ENCODE measurements at places on chromosomes 13 and 19.
A peak's percentile ranks its signal among the peaks of the same experiment; 100 is the strongest.

DNA sequence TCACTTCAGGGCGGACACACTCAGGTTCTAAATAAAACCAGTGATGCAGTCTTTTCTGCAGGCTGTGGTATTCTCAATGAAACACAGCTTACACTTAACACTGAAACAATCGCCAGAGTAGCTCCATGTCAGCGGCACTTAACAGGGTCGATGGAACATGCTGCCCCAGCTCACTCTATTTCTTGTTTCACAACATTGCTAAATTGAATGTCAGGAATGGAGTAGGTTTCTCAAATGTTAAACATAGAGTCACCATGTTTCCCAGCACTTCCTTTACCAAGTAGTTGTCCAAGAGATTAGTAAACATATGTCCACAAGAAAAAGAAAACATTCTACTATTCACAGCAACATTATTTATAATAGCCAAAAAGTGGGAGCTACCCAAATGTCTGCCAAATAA, 306.9 kb downstream of the SLITRK6 start:
- DNase-seq: no peak

- DNase-seq: no peak
These were observed 7.7 kb downstream of the MEX3D start for GRCh38 chr19:1560286-1560882.

DNA sequence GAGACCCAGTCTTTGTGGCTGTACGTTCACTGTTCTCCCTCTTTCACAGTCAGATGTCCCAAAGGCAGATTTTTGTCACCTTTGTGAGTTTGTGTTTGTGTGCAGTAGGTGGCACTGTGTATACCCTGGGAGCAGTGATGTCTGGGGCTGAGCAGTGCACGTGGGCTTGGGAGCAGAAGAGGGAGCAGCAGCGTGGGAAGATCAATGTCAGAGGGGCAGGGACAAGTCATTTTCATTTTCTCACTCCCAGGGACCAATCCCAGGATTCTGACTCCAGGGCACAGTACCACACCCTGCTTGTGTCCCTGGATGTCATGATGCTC, 2.0 kb upstream of the PSG6 start:
- DNase-seq: no peak

DNA sequence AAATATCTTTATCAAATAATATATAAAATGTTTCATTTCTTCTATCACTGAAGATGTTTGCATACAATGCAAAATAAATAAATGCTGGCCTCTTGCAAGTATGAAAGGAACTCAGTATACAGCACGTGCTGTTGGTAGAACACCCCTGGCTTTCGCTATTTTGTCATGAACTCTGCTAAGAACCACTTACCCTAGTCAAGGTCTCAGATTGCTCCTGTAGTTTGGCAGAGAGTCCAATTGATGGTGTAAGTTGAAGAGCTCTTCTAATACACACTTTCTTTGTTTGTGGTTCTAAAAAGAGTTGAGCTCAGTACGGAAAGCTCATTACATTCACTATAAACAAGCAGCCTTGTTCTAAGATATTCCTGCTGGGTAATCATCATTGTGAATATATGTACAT, 1258.9 kb downstream of the EFNB2 start:
- no peak for DNase-seq

- DNase-seq: no peak
These were observed 29.1 kb downstream of the ZNF787 start for GRCh38 chr19:56091751-56092546.

GRCh38 chr19:40422748-40423566, 2.8 kb downstream of the SERTAD1 start:
- no peak for DNase-seq

GRCh38 chr13:113526466-113527220, 36.1 kb upstream of the DCUN1D2 start:
- DNase-seq: no peak

- DNase-seq: no peak
These were observed 16.3 kb downstream of the EPS8L1 start for GRCh38 chr19:55091955-55092354.

- DNase-seq: no peak
These were observed 314.1 kb downstream of the KLF5 start for GRCh38 chr13:73372666-73373627.

DNA sequence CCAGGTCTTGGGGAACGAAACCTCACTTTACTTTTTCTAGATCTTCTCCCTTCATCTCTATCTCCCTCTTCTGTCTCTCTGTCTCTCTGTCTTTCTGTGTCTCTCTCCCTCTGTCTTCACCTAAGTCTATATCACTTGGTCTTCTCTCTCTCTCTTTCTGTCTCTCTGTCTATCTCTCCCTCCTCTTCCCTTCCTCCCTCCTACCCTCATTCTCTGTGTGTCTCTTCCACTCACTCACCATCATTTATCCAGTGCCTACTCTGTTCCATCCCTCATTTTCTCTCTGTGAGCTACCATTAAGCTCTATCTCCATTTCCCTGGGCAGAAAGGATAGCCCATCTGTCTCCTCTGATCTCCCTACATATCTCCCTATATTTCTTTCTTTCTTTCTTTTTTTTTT, 32.2 kb upstream of the FBL start:
- no peak for DNase-seq

GRCh38 chr13:105611424-105611823, 924.0 kb downstream of the EFNB2 start:
- no peak for DNase-seq

DNA sequence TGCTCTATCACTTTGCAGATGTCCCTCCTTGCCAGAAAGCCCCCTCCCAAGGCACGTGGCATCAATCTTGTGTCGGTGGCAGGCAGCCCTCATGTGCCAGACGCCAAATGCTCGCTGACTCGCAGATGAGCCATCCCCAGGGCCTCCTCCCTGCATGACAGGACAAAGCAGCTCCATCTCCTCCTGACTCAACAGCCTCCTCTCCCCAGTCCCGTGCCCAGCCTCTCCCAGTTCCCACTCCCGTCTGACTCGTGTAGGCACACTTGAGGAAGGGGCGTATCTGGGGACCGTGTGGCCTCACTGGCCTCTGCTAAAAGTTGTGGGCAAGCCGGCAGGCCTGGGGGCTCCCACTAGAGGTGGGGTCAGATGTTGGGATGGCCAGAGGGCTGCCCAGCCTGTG, 133.6 kb downstream of the STK24 start:
- no peak for DNase-seq

GRCh38 chr19:28705008-28705407, 507.9 kb downstream of the UQCRFS1 start:
- DNase-seq: no peak

GRCh38 chr13:33913829-33914228, 95.9 kb downstream of the RFC3 start:
- peak; percentile 4 for DNase-seq

DNA sequence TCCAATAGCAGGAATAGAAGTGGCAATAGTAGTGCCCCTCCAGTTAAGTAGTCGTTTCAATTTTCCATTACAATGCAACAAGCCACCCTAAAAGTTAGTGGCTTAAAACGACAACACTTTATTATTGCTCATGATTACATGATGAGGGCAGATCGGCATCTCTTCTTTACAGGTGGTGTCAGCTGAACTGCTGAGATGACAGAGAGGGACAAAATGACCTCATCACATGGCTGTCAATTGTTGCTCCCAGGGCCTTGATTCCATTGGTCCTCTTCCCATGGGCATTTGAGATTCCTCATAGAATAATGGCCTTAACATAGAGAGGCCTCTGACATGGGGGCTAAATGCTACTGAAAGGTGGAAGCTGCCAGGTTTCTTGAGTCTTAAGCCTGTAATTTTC, 679.8 kb upstream of the KLHL1 start:
- DNase-seq: no peak

- no peak for DNase-seq
These were observed 1.5 kb downstream of the DZIP1 start for GRCh38 chr13:95642999-95643398.

- DNase-seq: no peak
These were observed 53.7 kb downstream of the PEPD start for GRCh38 chr19:33467851-33468250.

DNA sequence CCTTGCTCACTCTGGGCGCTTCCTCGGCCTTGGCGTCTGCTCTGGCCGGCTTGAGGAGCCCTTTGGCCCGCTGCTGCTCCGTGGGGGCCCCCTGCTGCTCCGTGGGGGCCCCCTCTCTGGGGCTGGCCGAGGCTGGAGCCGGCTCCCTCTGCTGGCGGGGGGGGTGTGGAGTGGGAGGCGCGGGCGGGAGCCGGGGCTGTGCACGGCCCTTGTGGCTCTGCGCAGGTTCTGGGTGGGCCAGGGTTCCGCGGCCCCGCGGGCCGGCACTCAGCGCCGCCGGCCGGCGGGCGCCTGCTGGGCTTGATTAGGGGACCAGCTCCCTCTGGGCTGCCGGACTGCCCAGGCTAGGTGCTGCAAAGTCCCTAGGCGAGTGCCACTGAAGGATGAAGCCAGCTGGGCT, 436.2 kb downstream of the SLITRK6 start:
- no peak for DNase-seq

GRCh38 chr19:40612831-40613689, 11.9 kb downstream of the LTBP4 start:
- no peak for DNase-seq

GRCh38 chr13:49454388-49455006, 10.4 kb downstream of the SETDB2 start:
- DNase-seq: no peak

GRCh38 chr19:40241809-40242384, 15.4 kb upstream of the CCNP start:
- DNase-seq: no peak

GRCh38 chr13:73224703-73225102, 165.9 kb downstream of the KLF5 start:
- DNase-seq: no peak

- no peak for DNase-seq
These were observed 259.9 kb downstream of the FOXO1 start for GRCh38 chr13:40406405-40407120.

DNA sequence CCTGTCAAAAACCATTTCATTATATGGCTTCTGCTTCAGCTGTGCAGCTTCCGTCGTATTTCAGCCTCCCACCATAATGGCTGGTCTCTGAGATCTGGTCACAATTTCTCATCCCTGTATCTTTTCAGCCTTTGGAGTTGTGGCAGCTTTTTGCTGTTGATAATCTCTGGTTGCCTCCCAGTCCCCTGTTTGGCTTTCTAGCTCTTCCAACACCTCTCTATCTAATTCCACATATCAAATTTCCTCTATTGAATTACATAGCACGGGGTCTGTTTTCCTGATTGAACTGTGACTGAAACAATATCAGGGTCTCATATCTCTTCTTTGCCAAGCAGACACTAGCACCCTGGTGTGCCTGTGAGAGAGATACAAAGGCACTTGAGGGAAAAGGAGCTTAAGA, 222.1 kb upstream of the OBI1 start:
- no peak for DNase-seq

- DNase-seq: no peak
These were observed 101.3 kb downstream of the KCNRG start for GRCh38 chr13:50116430-50116973.

DNA sequence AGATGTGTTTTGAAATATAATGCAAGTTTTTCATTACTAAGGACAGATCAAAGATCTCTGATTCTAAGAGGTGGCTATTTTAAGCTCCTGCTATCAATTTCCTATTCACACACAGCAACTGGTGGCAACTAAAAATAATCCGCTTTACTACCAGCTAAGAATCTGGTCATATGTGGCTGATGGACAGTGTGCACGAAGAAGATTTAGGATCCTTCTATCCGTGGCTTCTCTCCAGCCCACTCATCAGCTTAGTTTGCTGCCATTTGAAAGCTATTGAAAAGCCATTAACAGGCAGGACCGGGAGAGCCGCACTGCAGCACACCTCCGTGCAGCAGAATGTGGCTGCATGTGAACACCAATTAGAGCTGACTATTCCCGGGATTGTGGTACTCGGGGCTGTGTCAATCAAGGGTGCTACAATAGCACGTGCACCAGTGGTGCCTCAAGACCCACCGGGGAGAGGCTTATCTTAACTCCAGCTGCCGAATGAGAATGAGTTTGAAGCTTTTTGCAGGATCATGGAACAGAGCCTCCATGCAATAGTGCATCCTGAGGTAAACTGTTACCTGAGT, at the start of gene MYO16:
MYO16 (plus strand) TSS at position 431 of the 572 bp plus-strand sequence. CDS start 234 bp downstream, outside the sequence.
- DNase-seq: no peak

DNA sequence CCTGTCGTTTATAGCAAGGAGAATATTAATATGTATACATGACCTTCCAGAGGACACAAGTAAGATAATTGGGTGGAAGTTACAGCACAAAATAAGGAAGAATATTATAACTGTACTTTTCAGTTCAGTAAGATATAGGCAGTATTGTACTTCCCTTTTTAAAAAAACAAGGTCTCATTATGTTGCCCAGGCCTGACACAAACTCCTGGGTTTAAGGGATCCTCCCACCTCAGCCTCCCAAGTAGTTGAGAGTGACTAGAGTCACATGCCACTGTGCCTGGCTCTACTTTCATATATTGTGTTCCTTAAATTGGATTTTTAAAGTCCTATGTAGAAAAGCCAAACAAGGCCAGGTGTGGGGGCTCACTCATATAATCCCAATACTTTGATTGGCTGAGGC, 19.5 kb upstream of the MAB21L1 start:
- no peak for DNase-seq

DNA sequence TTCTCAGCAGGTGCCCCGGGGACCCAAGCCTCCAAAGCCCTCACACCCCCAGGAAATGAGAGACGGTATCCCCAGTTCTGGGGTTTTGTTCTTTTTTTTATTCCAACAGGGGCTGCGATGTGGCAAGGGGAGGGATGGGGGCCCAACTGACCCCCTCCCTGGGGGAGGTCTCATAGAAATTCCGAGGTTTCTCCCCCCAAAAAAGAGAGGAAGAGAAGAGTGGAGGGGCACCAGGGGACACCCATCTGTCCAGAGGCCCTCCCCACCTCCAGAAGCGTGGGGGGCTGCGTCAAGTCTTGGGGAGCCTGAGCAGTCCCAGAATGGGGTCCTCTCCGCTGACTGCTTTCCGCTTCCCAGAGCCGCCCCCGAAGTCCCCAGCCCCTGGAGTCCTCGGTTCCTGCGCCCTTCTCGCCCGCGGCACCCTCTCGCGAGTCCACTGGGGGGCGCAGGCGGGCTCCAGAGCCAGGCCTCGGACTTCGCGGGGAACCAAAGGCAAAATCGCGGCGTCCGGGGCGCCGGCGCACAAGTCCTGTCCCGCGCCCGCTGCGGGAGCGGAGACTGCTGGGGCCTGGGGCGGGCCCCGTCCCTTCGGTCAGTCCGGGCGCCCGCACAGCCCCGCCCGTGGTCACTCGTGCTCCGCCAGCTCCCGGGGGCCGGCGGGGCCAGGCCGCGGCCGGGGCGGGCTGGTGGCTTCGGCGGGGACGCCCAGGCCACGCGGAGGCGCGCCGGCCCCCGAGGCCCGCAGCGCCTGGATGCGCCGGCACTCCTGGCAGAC, 4.4 kb upstream of the ATP1A3 start:
- DNase-seq: peak; percentile 19

DNA sequence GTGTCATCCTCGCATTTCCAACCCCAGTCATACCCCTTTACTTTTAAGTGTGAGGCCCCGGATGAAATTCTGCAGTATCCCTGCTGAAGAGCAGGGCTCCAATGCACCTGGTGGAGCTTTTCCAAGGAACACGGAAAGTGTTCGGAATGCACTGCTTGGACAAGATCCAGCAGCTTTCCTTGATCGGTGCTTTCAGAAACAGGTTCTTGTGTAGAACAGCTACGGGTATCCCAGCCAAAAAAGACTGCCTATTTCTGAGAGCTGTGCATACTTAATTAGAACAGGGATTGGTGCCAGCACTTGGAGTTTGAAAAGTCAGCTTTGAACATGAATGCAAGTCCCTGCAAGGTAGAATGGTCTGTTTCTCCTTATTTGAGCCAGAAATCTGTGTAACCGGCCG, 87.2 kb upstream of the C1QTNF9B start:
- peak; percentile 22 for DNase-seq

- DNase-seq: no peak
These were observed at the start of gene KCNN4 for GRCh38 chr19:43780706-43781525. Gene KCNN4 (minus strand): TSS chr19:43780973. CDS start chr19:43780861, 112 bp downstream.

GRCh38 chr13:20984879-20985278, 76.5 kb downstream of the LATS2 start:
- no peak for DNase-seq
